GM18507 (cell line): ENCODE measurements at places on chromosomes 2 and 18.

DNA sequence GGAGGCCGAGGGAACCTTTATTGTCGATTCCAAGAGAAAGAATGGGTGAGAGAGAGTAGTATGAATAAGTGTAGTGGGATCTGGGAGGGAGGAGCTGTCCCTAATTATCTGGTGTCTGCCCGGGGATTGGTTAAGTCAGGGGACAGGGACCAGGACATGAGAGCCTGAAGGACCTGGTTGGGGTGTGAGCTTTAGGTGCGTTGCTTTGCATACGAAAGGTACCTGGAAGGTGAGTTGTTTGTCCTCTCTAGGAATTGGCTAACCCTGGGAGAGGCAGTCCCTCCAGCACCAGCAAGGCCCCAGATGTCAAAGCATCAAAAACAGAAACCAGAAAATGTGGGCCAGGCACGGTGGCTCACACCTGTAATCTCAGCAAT is 48.1 kb upstream of the RPL31 start:
- DNase-seq = no peak

DNA sequence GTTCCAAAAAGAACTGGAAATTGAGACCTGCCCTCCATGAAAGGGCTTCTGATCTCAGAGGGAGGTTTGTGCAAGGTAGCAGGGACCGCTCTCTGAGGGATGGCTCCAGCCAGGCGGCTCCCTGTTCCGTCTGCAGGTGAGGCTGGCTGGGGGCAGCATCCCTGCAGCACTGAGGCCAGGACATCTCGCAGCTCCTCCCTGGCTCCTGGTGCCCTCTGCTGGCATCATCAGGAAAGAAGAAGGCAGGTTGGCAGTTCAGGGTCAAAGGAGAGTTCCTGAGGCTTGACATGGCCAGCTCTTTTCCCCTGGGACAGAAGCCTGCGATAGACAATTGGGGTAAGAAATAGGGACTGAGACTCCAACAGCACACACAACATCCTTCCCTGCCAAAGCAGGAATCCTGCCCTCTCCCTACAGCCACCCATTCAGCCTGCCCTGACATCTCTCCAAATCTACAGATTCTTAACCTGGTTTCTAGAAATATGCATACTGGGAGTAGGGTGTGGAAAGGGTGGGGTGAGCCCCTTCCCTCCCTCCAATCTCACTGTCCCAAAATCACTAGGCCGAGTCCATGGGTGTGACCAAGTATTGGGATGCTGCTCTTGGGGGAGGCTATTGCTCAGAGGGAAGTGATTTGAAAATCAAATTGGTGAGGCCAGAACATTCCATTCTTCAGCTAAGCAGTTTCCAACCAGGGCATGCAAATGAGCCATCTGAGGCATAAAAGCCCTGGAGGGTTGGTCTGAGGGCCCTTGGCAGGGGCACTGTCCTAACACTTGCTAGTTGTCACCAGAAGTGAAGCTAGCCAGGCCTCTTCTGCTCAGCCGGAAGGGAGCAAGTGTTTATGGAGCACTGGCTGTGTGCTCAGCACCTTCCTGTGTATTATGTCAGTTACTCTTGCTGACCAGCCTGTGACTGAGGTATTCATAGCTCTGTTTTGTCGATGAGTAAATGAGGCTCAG is 185.4 kb downstream of the TFCP2L1 start:
- DNase-seq = no peak

GRCh38 chr2:239015218-239015900 is 167.5 kb downstream of the TWIST2 start:
- no peak for DNase-seq

- DNase-seq = no peak
Measured at GRCh38 chr18:8799596-8800441, 94.5 kb downstream of the MTCL1 start.

- no peak for DNase-seq
Measured at GRCh38 chr2:182522405-182522896, 95.6 kb upstream of the PDE1A start.

DNA sequence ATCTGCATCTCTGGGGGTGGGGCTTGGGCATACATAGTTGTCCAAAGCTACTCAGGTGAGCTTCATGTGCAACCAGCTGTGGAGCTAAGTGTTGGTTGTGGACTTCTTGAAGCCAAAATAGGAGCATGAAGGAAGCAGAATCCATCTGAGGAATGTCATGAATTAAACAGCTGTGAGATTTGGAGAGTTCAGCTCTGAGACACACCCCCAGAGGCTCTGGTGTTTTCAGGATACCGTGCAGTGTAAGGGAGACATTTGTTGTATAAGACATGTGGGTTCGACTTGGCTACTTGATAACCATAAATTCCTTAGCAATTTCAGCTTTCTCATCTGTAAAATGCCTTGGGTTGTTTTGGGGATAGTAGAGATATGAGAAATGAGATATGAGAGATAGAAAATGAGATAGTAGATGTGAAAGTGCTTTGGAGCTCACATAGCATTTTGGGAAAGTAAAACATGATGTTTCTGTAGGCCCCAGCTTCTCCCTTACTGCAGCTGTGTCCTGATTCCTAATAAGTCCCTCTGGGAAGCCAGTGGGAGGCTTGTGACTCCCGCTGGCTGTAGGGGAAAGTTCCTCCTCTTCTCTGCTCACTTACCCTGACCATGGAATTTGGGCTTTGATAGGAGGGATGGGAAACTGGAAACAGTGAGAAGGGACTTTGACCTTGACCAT is 50.0 kb downstream of the DPYSL5 start:
- DNase-seq = no peak

DNA sequence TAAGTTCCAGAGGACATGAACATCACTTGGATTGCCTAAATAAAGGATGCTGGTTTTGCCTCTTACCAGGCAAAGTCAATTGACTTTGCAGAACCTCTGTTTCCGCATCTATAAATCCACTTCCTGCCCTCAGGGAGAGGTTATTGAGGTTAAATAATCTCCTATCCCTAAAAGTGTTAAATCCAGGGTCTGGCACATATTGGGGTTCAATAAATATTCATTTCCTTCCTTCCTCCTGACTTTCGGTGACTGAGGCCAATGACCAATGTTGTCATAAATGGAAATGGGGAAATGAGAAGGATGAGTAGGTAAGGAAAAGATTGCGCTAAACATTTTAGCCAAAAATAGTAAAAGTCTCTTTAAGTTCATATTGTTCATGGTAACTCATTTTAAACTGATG is 16.0 kb downstream of the BCL2 start:
- DNase-seq = no peak

DNA sequence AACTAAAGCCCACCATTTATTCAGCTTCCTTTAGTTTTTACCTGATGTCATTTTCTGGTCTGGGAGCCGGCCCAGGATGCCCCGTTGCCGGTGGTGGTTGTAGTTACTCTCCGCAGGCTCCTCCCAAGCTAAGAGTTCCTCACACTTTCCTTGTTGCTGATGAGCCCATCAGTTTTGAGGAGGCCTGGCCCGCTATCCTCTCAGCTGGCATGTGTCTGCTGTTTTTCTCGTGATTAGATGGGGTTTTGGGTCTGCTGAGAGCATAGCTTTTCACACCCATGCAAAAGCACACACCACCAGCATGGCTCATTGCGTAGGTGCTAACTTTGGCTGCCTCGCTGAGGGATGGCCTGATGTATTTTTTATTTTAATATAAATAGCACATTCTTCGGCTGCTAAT is 72.1 kb downstream of the PSMG2 start:
- DNase-seq = no peak
